ENCODE measurements at places on chromosomes 3 and 15.

DNA sequence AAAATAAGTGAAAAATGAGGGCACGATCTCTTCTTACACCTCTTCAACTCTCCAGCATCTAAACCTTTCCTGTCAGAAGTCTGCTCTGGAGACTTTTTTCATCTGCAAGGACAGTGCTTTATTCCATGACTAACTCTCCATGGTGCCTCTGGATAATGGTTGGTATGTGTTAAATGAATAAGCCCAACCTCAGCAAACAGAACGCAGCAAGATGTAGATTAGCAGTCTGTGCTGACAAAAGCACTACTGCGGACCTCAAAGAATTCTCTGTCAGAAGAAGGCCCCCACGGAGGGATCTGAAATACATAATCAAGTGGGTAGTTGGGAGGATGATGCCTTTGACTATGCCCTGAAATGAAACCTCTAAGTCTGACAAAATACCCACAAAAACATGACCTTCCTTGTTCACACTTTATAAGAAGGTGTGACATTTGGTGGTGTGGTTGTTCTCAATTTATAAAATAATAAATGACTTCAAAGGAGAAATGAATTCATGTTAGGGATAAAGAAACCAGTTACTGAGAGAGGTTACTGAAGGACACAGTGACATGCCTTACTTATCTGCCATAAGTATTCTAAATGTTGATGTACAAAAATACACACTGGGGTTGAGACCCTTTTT, 43.2 kb upstream of the ADCY5 start:
- DNase-seq, result no peak

DNA sequence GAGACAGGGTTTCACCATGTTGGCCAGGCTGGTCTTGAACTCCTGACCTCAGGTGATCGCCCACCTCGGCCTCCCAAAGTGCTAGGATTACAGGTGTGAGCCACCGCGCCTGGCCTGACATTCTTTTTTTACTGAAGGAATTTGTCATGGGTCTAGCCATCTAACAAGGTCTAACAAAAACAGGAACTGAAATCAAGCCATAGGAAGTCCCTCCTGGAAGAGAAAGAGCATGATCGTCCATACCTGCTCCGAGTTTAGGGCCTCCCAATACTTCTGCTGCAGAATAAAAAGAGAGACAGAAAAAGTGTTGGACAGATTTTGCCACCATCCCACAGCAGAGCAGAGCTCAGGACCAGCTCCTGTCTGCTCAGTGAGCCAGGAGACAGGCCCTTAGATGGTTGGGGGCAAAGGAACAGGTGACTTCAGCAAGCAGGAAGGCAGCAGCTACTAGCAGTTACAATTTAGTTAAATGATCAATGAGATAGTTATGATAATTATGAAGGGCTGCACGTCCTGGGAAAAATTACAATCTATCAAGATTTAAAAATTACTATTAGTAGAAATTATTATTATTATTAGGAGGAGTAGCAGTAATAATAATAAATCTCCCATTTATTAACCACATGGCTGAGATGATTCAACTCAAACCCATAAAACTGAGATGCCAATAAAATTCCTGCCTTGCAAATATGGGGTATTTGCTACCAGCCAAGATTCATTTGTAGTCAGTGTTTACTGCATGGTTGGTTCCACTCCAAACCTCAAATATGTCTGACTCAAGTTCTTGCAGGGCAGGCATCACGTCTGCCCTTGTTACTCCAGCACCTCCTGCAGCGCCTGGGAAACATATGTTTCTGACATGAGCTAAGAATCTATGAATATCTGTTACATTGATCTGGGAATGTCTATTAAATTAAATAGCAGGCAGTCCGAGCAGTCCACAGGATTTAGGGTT, 40.1 kb downstream of the TMEM44 start:
- no peak for DNase-seq

DNA sequence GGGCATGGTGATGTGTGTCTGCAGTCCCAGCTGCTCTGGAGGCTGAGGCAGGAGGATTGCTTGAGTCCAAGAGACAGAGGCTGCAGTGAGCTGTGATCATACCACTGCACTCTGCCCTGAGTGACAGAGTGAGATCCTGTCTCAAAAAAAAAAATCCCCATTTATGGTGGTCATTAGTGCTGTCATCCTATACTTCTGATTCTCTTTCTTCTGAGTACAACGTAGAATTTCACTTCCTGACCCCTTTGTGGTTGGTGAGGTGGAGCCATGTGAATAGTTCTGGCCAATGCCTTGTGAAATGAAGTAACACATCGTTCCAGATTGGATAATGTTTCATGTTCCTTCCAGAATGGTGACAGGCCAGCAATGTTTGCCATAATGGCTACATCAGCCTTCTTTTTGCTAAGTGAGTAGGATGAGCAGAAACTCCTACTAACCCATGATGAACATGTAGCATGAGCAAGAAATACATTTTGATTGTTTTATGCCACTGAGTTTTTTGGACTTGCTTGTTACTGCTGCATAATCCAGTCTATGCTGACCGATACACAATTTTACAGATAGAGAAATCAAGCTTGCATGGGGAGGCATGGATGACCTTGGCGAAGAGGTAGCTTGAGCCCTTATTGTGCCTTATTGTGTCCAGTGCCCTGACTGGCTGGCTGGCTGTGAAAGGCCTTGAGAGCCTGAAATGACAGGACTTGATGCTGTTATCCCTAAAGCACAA, 30.9 kb upstream of the TLE3 start:
- no peak for DNase-seq

DNA sequence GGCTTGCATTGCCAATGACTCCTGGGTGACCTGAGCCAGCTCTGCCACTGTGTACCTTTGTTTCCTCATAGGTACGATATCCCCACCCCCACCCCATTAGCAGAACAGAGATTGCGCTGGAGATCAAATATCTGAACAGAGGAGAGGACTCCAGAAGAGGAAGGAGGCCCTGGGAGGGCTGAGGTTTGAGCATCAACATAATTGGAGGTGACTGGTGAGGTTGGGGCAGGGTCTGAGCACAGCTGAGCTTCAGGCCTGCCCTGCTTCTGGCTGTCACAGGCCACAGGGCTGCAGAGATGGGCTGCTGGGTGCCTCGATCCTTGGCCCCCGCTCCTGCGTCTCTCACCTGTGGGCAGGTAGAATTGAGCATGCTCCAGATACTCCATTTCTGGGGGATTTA, 21.3 kb upstream of the CACNA2D2 start:
- DNase-seq, result no peak

DNA sequence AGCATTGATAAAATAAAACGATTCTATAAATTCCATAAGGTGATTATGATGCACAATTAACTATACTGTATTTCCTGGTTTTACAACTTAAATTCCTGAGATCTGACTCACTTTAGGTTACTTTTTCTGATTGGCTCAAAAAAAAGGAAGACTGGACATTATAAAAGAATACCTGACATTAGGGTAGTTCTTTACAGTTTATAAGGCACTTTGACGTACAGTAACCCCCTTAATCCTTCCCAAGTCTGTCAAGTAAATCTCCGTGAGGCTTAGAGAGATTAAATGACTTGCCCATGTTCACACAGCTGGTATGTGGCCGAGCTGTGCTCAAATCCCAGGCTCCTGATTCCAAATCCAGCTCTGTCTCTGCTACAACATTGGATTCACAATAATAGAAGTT, 1.0 kb upstream of the SLTM start:
- no peak for DNase-seq

GRCh38 chr3:53188720-53189119, 27.7 kb downstream of the PRKCD start:
- DNase-seq, result no peak

DNA sequence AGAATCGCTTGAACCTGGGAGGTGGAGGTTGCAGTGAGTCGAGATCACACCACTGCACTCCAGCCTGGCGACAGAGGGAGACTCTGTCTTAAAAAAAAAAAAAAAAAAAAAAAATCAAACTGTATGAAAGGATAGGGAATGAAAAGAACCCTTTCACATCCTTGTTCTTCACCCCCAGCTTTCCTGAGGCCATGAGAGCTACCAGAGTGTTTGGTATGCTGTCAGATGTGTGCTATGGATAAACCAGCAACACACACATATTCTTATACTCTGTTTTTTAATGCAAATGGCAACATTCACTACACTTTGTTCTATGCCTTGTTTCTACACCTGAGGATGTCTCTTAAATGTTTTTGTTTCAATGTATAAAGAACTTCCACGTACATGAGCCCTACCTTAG, 33.5 kb downstream of the RPL22L1 start:
- no peak for DNase-seq

DNA sequence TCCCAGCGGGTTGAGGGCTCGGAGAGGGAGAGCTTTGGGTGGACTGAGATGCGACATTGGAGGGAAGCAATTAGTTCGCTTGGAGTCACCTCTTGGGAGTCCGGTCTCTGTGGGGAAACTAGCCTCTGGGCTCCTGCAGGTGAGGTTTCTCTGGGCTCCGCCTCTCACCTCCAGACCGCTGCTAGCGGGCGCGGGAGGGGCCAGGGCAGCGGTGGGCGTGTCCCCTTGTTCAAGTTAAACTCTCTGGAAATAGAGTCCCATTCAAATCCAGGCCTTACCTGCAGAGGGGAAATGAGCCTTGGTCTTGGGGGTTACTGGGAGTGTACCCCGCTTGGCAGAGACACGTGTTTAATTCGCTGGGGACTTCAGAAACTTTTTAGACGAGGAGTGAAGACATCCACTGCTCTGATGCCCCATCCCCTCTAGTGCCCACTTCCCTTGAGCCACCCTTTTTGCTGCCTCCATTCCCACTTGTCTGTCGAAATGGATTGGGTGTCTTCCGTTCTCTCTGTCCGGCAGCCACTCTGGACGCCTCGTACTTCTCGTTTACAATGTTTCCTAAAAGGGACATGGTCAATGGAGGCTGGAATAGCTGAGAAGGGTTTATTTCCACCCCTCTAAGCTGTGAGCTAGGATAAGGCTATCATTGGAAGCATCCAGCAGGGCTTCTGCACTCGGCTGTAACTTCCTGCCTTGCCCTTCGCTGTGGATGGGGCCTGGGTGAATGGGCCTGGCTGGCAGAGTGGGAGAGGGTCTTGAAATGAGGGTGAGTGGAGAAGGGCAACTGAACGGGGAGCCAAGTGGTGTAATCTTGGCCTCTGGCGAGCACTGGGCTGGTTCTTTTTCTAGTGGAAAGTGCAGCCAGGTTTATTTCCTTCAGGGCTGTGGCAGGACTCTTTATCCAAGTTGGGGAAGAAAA, 1.1 kb downstream of the MITF start:
- no peak for DNase-seq

DNA sequence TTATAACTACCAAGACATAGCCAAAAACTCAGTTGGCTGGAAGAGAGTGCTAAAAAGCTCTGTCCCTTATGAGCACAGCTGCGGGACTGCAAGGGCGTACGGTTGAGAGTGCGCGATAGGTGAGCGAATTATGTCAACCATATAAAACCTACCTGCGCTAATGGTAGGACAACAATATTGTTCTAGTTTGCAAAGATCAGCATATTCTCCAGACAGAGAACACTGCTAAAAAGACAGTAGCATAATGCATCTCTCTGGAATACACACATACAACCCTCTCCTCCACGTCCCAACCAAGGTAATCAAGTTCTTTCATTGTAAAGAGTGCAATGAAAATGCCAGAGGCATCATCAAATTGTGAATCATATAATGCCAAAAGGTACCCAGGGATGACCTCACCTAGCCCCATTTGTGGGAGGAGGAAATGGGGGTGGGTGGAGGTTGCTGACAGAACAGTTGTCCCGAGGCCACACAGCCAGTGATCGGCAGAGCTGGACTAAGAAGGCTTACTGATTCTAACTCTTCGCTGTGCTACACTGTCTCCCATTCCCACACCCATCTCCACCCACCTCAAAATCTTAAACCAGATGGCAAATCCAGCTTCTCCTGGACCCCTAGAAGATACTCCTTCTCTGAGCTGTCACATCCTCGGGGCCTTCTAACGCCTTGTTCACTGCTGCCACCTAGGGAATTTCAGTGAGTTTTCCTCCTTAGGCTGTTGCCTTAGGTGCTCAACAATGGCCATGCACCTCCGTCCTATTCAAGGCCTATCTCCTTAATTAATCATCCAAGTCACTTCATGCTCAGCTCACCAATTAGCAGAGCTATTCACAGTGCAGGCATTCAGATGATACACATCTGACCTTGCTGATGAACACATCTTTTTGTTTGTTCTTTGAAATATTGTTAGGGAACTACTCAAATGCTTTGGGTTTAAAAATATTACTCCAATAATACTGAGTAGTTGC, 60.7 kb downstream of the RPL22L1 start:
- no peak for DNase-seq

- DNase-seq, result no peak
These were observed 172.1 kb upstream of the ADAMTS9 start for GRCh38 chr3:64859625-64860535.

GRCh38 chr3:31918179-31919150, 62.6 kb downstream of the OSBPL10 start:
- no peak for DNase-seq

GRCh38 chr3:13874891-13875290, 5.0 kb downstream of the WNT7A start:
- no peak for DNase-seq

- DNase-seq, result no peak
These were observed 44.0 kb downstream of the ANP32A start for GRCh38 chr15:68776477-68777270.

DNA sequence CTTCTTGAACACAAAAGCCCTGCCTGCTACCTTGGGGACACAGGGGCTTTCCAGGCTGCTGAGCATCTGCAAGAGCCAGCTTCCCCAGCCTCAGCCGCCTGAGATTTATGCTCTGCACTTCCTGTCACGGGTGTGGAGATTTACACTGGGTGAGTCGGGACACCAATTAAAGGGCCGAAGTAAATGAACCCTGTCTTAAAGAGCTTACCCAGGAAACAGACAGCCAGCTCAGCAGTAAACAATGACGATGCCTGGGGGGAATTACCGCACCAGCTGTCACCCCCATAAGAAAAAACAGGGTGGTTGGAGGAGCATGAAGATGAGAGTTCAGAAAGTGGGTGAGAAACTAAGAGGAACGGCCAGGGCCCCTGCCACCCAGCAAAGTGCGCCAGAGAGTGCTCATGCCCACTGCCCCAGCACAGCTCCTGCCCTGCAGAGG, 37.5 kb upstream of the IQSEC1 start:
- peak; percentile 76 for DNase-seq

GRCh38 chr15:95470529-95470928, 860.0 kb upstream of the NR2F2 start:
- no peak for DNase-seq

DNA sequence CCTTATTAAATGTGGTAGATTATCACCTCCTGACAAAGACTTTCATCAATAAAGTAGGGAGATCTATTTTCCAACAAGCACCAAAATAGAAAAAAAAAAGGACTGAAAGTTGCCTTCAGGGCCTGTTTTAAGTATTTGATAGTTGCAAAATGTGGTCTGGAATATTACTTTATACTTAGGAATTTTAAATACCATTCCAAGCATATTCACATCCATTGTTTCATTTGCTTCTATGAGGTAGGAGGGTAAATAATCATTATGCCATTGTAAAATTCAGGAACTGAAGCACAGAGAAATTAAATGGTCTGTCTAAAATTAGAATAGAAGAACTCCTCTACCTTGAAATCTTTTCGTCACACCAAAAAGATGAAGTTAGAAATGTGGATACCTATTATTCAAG, 110.0 kb downstream of the TMCC1 start:
- DNase-seq, result no peak

DNA sequence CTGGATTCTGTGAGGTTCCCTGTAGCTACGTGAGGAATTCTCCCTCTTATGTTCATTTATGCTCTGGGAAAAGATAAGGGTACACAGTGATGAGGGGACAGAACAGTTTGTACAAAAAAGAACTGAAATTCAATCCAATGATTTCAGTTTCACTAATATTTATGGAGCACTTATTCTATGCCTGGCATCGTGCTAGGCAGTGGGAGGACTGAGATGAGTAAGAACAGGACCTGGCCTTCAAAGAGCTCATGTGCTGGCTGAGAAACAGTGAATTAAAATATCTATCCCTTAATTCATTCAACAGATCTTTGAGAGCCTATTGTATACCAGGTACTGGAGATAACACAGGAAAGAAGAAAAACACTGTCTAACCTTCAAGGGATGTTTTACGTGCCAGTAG, 22.2 kb downstream of the SSR3 start:
- DNase-seq, result no peak
